ENCODE measurements at places on chromosomes 16 and 17. TPM values are rescaled to one million over a fixed set of nuclear protein-coding genes. Genes with fewer than 3 reads are reported as not detected.

- DNase-seq, result peak; percentile 16
Measured at GRCh38 chr17:19004421-19005136, at the start of gene FAM83G. FAM83G (minus strand) TSS chr17:19004764; CDS start chr17:19004041, 723 bp downstream.

DNA sequence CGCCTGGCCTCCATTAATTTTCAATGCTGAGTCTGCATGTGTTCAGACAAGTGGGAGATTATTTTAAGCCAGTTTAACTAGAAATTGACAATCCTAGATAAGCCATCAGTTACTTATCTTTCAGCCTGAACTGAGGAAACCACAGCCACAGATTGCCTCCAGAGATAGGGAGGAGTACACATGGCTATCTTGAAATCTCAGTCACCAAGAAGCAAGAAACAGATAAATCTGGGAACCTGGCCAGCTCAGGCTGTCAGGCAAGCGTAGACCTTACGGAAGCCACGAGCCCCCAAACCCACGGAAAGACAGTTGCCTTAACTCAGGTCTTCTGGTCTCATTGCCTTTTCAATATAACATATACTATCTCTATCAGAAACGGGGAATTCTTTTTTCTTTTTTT, 2.0 kb upstream of the GLG1 start:
- no peak for DNase-seq

Gene GCGR
- total RNA-seq, result 0.99 TPM

GRCh38 chr17:4811471-4811870, 4.5 kb downstream of the PLD2 start:
- DNase-seq, result no peak

Gene C16orf54
- total RNA-seq, result 1.1 TPM
